ENCODE measurements at places on chromosomes 3 and 15. TPM values are rescaled to one million over a fixed set of nuclear protein-coding genes. Genes with fewer than 3 reads are reported as not detected.

- H3K27ac ChIP-seq: no peak overlapping the region
- H3K4me1 ChIP-seq: no peaks in the 10 kb centered on the region
- no peaks in the 10 kb centered on the region for H3K36me3 ChIP-seq
- no peak for DNase-seq
- no peaks in the 10 kb centered on the region for H3K27me3 ChIP-seq
- H3K4me3 ChIP-seq: no peak overlapping the region
Observed at GRCh38 chr15:29747837-29748417, 74.3 kb downstream of the TJP1 start.

GRCh38 chr3:10198761-10199649 lies 34.3 kb downstream of the IRAK2 start:
- H3K27ac ChIP-seq: peak overlapping the region; percentile 32
- H3K4me3 ChIP-seq: no peak overlapping the region
- H3K4me1 ChIP-seq: peaks cover 27% of the 10 kb centered on the region
- no peaks in the 10 kb centered on the region for H3K36me3 ChIP-seq

DNA sequence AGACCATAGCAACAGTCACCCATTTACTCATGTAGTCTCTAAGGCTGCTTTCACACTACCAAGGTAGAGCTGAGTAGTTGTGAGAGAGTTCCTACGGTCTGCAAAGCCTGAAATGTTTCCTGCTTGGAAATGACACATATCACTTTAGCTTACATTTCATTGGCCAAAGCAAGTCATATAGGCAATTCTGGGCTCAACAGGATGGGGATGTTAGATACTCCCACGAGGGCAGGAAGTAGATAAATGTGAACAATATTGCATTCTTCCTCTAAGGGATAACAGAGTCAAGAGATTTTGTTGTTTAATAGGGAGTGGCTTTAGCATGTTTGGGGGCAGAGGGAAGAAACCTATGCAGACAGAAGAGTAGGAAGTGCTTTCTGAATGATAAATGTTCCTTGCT lies 355.6 kb upstream of the THRB start:
- no peak for DNase-seq
- H3K27me3 ChIP-seq: no peaks in the 10 kb centered on the region
- H3K27ac ChIP-seq: no peak overlapping the region
- H3K4me1 ChIP-seq: no peaks in the 10 kb centered on the region
- H3K36me3 ChIP-seq: no peaks in the 10 kb centered on the region
- H3K4me3 ChIP-seq: no peak overlapping the region

DNA sequence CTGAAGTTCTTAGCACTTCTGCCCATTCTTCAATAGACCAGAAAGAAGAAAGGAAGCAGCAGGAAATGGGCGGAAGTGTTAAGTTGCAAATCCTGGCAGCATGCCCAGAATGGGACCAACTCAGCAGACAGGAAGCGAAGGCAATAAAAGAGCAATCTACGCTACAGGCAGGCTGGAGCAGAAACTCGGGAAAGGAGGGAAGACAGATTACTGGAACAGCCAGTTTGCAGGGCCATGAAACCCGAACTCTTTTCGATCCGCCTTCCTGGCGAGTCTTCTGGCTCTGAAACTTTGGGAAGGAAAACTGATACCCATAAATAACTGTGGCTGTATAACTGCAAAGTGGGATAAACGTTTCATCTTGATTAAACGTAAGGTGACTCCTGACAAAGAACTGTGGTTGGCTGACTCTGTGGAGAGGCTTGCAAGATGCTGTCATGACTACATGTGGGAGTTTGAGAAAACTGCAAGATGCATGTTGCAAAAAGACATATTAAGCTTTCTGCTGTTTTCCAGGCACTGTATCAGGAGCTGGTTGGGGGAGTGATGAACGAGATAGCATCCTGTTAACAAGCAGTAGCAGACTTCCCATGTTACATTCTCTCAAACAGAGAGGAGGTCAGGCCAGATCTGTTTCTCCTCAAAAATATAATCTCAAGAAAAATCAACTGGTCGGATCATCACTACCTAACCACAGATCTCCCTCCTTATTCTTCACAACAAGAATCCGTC lies 67.8 kb downstream of the FMN1 start:
- no peaks in the 10 kb centered on the region for H3K27me3 ChIP-seq
- H3K36me3 ChIP-seq: no peaks in the 10 kb centered on the region
- H3K4me3 ChIP-seq: no peak overlapping the region

DNA sequence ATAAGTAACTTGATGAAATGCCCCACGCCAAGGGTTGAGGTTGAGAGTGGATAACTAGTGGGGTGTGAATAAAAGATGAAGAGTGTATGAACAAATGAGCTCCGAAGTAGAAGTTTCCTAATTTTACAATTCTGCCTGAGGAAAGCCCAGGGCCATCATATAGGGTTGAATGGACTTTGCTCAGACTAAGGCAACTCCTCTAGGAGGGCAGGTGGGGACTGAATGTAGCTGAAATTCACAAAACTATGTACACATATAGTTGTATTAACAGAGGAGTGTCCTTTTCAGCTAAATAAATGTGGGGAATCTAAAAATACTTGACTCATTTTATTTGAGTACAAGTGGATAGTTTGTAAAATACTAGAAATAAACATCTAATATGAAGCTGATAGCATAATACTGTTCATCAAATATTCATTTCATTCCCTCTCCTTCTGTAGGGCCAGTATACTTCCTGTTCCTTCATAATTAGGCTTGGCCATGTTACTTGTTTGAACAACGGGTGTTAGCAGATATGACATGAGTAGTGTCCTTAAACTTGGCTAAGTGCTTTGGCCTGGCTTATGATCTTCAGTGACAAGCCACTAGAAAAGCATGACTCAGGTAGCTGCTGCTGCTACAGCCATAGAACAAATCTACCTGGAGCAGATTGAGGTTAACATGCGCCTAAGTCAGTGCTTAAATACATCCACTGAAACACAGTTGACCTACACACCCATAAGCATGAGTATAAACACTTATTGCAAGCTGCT lies 26.5 kb downstream of the PLSCR1 start:
- no peak overlapping the region for H3K4me3 ChIP-seq
- H3K4me1 ChIP-seq: peaks cover 5% of the 10 kb centered on the region

GRCh38 chr15:49135911-49136310 lies 19.5 kb downstream of the COPS2 start:
- no peak for DNase-seq
- no peak overlapping the region for H3K27ac ChIP-seq
- no peaks in the 10 kb centered on the region for H3K36me3 ChIP-seq
- no peaks in the 10 kb centered on the region for H3K27me3 ChIP-seq

C3orf85 gene
- 18.8 TPM for total RNA-seq

ACKR4 gene
- 0.90 TPM for total RNA-seq

MED12L gene
- total RNA-seq: 0.32 TPM

- no peaks in the 10 kb centered on the region for H3K36me3 ChIP-seq
- no peaks in the 10 kb centered on the region for H3K27me3 ChIP-seq
- no peak overlapping the region for H3K27ac ChIP-seq
Observed at GRCh38 chr3:134453631-134454030, 32.2 kb downstream of the ANAPC13 start.

- H3K36me3 ChIP-seq: no peaks in the 10 kb centered on the region
- H3K4me3 ChIP-seq: no peak overlapping the region
- no peaks in the 10 kb centered on the region for H3K27me3 ChIP-seq
- H3K27ac ChIP-seq: peak overlapping the region; percentile 95
- H3K4me1 ChIP-seq: peaks cover 20% of the 10 kb centered on the region
- peak; percentile 78 for DNase-seq
Observed at GRCh38 chr15:44726568-44727484, 9.5 kb upstream of the TRIM69 start.

RSRC1 gene
- 28.5 TPM for total RNA-seq

DNAH1 gene
- total RNA-seq: 9.1 TPM

All from colonic mucosa (tissue), 4 donors.